ENCODE measurements at places on chromosomes 11 and 22.

DNA sequence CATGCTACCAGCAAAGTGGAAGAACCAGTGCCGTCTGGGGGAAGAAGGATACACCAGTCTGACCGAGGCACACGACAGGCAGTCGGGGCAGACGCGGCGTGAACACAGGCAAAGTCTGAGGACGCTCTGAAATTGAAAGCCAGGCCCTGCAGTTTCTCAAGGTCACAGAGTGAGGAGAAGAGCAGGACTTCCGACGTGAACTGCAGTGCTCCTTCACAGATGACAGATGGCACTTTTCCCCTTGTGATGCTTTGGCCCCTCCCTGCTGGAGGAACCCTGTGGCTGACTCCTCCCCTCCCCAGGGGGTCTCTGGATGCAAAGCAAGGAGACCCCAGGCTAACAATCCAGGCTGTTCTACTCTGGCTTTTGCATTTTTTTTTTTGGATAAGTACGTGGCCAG is 19.6 kb upstream of the JAM3 start:
- no peak for DNase-seq

GRCh38 chr11:80297858-80298632 is 857.2 kb upstream of the TENM4 start:
- DNase-seq: no peak

GRCh38 chr22:21094911-21095772 is 49.4 kb downstream of the LRRC74B start:
- no peak for DNase-seq

DNA sequence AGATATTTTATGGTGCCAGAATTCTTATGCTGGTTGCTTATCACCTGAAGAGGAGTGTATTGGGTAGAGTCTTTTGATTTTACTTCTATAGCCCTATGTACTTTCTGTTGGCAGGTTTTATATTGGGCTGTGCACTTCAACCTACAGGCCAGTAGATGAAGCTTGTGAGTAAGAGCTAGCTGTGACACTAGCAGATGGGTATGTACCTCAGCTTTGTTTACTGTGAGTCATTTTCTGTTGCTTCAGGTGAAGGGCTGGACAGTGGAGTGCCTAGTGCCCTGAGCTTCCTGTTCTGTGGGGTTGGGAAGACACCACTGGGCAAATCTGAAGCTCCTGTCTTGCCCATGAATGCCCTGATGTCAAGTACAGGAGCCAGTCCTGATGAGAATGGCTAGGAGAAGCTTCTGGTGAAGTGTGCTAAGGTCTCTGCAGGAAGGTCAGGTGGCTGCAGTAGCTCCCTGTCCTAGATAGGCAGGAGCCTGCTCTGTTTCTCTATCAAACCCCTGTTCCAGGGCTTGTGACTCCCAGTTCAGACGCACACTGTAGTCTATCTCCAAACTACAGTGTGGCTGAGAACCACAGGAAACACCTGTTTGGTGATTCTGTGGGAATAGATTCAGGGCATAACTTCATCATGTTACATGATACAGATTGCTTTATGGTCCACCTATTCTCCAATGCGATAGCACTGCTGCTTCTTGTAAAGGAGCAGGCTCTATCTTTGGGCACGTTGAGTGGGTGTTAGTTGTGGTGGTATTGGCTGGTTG is 755.7 kb downstream of the KCNA4 start:
- DNase-seq: no peak

- no peak for DNase-seq
Measured at GRCh38 chr22:44479662-44480061, 18.4 kb downstream of the RTL6 start.

DNA sequence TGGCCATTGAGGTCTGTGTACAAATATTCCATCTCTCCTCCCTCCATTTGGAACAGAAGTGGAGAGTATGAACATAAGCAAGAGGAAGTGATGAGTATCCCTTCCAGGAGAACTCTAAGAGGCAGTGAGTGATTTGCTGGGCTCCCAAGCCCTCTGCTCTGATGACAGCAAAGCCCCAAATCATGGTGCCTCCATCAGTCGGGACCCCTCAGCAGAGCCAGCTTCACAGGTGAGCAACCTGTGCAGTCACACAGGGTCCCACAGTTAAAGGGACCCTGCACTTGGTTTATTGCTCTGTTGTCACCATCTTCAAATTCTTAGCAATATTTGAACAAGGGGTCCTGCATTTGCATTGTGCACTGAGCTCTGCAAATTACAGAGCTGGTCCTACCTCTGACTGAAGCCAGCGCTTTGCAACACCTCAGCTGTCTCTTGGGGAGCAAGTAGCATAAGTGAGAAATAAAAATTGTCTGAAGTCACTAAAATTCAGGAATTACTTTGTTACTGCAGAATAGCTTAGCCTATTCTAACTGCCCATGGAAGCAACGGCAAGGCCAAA is 466.4 kb downstream of the MN1 start:
- no peak for DNase-seq

GRCh38 chr11:122038543-122038942 is 77.5 kb downstream of the BLID start:
- no peak for DNase-seq

DNA sequence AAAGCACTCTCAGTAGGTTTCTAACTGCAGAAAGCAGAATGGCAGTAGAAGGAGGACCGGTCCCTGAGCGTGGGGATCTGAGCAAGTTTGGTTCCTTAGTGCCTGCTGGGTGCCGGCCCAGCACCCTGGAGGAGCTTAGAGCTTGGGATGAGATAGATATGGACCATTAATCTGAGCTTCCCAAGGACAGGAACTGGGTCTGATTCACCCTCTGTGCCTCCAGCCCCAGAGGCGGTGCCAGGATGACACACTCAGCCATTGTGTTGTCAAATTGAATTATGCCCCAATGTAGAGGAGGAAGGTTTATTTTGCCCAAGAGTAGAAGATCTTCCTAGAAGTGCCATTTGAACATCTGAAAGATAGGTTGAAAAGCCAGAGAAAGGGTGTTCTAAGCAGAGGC is 4.3 kb downstream of the ZC3H7B start:
- no peak for DNase-seq

GRCh38 chr11:72300268-72300667 is 56.3 kb upstream of the PHOX2A start:
- DNase-seq: no peak

Measured in SIG-M5 (cell line).